PC-9 (cell line): ENCODE measurements at places on chromosomes 6 and 20. TPM values are rescaled to one million over a fixed set of nuclear protein-coding genes. Genes with fewer than 3 reads are reported as not detected.

- no peak for DNase-seq
These were observed 100.9 kb upstream of the MLN start for GRCh38 chr6:33904747-33905065.

MEI4 gene
- total RNA-seq, result not detected in 2 replicates

TAAR6 gene
- not detected in 2 replicates for total RNA-seq

ADGRF4 gene
- total RNA-seq, result 4.5 and 5.2 TPM in 2 replicates

BPI gene
- total RNA-seq, result not detected in 2 replicates

WFDC10B gene
- not detected in 2 replicates for total RNA-seq

- DNase-seq, result no peak
These were observed 48.9 kb upstream of the OGFRL1 start for GRCh38 chr6:71239694-71240093.

DNA sequence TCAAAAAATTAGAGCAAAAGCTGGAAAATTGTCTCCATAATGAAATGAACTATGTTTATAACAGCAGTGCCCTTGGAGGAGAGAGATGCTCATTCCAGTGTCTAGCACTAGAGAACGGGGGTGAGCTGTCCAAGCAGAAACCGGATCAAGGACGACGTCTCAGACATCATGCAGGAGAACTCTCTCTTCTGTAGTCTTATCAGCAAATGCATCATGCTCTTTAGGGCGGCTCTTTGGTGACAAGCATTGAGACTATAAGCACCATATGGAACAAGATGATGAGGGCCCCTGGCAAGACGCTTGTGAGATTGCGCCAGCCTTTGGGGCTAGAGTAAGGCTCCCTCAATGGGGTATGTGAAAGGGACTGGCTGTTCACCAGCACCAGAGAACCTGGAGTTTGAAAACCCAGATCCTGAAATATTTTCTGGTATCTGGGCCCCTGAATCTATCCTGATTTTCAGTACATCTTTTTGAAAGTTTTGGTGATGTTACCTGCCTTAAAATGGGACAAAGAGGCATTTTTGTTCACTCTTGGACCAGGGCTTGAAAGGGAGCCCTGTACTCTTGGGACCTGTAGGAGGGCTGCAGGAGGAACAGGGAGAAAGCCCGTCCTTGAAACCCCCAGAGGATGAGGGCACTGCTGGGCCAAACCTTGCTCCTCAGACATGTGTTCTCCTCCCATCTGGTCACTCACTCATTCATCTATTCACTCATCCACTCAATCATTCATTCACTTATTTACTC lies 127.6 kb downstream of the TTLL2 start:
- DNase-seq, result no peak

GRCh38 chr6:38170666-38171355 lies 351.3 kb downstream of the ZFAND3 start:
- no peak for DNase-seq

PAK5 gene
- not detected in 2 replicates for total RNA-seq

DNA sequence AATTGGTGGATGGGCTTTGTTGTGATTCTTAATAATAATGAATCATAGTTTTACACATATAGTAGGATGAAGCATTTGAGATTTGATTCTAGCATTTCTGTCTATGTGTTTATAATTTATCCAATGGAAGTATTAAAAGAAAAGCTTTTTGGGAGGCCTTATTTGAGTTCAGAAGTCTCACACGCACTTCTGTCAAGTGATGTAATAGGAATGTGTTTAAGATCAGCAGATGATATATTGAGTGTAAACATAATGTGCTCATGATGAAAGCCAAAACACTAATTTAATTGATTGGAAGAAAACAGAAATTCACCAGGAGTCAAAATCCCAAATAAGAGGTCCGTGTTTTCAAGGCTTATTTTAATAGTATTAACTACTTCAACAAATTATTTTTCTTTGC lies 435.6 kb upstream of the HSF2 start:
- DNase-seq, result no peak

- DNase-seq, result no peak
These were observed 40.1 kb upstream of the EEF1A1 start for GRCh38 chr6:73560853-73561407.

DNA sequence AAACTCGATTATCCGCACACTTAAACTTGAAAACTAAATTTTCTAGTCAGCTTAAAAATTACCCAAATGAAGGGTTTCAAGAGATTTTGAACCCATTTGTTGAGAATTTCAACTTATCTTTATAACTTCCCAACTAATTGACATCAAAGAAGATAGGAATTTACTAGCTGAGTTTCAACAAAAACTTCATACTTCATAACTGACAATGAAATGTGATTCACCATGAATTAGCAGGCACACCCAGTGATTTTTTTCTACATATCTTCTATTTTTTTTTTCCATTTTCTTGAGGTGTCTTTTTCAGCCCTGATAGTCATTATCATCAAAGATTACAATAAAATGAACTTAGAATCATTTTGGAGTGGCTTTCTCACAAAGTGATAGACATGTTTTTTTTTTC lies 26.7 kb downstream of the TNFAIP3 start:
- DNase-seq, result peak; percentile 49

PLA2G7 gene
- 0.68 and 0.98 TPM in 2 replicates for total RNA-seq

- no peak for DNase-seq
These were observed 4.7 kb downstream of the ZNF451 start for GRCh38 chr6:57094689-57095088.

- peak; percentile 8 for DNase-seq
These were observed 229.6 kb downstream of the EYA2 start for GRCh38 chr20:47124181-47124717.

MAFB gene
- not detected in 2 replicates for total RNA-seq

GRCh38 chr6:8240301-8240700 lies 138.0 kb upstream of the EEF1E1 start:
- DNase-seq, result no peak
